ENCODE measurements at places on chromosomes 16 and 17.

GRCh38 chr16:89786474-89787364 lies 29.7 kb downstream of the FANCA start:
- no peak for DNase-seq

DNA sequence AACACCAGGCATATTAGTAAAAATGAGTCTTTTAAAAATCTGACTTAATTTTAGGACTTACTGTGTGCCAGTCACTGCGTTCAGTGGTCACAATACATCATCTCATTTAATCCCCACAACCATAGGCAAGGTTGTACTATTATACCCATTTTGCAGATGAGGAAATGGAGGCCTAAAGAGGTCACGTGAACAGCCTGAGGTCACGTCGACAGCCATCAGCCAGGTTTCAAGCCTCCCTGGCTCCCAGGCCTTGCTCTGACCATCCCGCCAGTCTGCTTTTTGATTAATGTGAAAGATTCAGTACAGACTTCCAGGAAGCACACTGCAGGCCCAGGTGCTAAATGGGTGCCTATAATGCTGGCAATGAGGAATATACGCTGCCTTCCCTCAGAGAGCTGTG lies 86.3 kb upstream of the TOX3 start:
- no peak for DNase-seq

DNA sequence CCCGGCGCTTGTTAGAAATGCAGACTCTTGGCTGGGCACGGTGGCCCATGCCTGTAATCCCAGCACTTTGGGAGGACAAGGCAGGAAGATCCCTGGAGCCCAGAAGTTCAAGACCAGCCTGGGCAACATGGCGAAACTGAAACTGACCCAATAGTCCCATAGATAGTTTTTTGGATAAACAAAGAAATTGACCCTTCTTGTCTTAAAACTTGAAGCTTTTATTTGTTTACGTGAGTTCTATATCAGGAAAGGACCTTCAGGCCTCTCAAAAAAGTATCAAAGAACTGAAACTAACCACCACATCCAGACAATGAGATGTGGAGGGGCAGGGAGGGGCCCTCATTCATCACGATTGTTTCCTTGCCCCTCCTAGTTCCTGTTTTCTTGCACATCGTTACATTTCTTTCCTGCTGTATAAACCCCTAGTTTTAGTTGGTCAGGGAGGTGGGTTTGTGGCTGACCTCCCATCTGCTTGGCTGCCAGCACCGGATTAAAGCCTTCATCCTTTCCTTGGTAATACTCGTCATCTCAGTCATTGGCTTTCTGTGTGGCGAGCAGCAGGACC lies 29.9 kb upstream of the PRM1 start:
- no peak for DNase-seq

GRCh38 chr17:60528828-60529227 lies 2.8 kb upstream of the APPBP2 start:
- DNase-seq, result no peak

- DNase-seq, result no peak
Measured at GRCh38 chr17:79779084-79779529, 1.2 kb downstream of the CBX2 start.

GRCh38 chr17:71765437-71765836 lies 355.4 kb upstream of the SOX9 start:
- no peak for DNase-seq

DNA sequence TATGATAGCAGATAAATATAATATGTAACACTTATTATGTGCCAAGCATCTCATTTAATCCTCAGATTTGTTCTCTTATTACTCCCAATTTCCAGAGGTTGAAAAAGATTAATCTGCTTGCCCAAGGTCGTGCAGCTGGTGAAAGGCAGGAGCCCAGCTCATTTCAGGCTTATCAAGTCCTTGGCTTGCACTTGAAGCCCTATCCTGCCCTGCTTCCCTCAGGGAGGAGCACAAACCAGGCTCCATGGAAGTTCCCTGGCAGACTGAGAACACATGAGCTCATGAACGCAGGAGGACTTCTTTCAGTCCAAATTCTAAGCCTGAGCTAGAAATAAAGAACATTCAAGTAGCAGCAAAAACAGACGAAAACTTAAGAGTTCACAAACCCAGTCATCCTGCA lies 74.8 kb downstream of the USP31 start:
- no peak for DNase-seq

DNA sequence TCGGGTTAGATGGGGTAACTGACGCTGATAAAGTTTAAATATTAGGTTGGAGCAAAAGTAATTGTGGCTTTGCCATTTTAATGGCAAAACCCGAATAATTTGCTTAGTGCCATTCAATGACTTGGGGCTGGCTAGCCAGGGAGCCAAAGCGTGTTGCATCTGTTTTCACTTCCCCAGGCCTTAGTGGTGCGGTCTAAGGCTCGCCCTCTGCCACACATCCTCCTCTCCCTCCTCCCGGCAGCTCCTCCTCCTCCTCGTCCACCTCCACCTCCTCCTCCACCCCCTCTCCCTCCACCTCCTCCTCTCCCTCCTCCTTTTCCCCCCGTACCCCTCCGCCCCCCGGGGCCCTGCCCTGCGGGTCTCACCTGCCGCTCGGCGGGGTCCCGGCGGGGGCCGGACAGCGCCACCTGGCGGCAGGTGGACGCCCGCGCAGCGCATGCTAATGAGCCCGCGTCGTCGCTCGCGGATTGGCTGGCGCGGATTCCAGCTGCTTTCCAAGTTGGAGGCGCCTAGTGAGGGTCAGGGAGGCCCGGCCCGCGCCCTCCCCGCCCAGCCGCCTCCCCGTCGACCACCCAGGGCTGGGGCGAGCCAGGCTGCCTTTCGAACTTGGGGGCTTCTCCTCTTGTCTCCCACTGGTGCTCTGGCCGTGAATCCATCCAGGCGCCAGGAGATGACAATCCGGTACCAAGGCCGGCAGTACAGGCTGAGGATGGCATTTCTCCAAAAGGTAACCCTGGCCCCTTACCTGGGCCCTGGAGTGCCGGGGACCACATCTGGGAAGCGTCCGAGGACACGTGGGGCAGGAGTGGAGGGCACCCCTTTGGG lies 36.6 kb upstream of the RGS9 start:
- DNase-seq, result peak; percentile 90

DNA sequence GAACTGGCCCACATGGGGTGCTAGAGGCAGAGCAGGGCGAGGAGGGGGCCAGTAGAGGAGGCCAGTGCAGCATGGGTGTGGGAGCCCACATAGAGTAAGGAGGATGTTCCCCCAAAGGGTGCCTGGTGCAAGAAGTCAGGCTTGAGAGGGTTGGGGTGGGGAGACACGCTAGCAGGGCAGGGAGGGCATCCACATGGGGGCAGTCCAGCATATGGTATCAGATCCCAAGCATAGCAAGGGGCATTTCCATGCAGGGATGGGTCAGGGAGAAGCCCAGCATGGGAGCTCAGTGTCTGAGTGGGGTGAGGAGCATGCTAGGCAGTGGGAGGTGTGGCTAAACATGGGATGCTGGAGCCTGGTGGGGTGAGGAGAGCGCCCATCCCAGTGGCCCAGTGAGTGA lies 213.7 kb downstream of the COPRS start:
- DNase-seq, result no peak

- peak; percentile 43 for DNase-seq
Measured at GRCh38 chr17:39920218-39921210, 2.1 kb upstream of the GSDMB start.

GRCh38 chr16:68287276-68288251 lies 23.2 kb downstream of the SLC7A6OS start:
- peak; percentile 57 for DNase-seq

DNA sequence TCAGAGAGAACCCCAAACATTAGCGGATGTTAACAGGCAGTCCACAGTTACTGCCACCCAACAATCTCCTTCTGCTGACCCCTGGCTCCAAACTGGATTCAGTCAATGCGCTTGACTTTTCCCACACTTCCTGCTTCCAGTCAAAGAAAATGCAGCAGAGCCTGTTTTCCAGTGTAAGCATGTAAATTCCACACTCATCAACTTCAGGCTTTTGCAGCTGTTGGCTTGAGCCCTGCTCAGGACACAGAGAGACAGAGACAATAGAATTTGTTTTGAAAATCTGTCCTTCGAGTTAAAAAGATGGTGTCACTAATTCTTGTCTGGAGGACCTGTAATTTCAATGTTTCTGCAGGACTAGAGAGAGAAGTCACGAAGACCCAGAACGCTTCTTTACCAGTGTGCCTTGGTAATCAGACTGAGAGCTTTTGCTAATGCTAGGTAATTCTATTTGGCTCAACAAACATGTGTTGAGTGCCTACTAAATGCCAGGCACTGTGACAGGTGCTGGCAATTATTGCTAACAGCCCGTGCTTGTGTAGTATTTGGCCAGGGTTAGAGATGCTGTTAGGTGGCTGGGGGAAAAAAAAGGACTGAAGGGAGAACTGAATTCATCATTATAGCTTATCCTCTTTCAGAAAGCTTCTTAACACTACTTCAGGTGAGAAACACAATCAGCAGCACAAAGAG lies 32.5 kb downstream of the HOXB1 start:
- no peak for DNase-seq

DNA sequence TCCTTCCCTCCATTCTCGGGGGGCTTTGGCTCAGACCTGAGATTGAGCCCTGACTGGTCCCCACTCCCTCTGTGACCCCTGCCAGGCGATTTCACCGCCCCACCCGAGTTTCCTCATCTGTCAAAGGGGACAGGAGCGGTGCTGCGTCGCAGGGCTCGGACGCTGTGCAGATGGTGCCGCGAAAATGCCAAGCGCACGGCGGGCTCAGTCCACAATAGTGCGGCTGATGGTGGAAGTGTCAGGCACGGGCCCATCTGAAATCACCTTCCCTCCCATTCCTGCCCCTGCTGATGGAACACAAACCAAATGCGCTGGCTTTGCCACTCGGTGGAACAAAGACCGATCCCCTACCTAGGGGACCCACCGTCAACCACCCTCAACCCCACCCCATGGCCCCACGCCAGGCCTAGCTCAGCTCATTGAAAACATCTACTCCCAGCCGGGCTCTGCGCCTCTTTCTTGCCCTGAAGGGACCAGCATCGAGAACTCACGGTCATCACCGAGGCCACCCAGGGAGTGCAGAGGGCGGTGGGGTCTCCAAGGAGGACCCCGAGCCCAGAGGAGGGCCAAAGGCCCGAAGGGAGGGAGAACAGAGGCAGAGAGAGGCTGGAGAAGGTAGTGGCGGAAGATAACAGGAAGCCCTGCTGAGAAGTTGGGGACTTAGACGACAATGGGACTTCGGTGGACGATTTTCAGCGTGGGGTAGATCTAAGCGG lies 1.4 kb downstream of the CARHSP1 start:
- peak; percentile 42 for DNase-seq

DNA sequence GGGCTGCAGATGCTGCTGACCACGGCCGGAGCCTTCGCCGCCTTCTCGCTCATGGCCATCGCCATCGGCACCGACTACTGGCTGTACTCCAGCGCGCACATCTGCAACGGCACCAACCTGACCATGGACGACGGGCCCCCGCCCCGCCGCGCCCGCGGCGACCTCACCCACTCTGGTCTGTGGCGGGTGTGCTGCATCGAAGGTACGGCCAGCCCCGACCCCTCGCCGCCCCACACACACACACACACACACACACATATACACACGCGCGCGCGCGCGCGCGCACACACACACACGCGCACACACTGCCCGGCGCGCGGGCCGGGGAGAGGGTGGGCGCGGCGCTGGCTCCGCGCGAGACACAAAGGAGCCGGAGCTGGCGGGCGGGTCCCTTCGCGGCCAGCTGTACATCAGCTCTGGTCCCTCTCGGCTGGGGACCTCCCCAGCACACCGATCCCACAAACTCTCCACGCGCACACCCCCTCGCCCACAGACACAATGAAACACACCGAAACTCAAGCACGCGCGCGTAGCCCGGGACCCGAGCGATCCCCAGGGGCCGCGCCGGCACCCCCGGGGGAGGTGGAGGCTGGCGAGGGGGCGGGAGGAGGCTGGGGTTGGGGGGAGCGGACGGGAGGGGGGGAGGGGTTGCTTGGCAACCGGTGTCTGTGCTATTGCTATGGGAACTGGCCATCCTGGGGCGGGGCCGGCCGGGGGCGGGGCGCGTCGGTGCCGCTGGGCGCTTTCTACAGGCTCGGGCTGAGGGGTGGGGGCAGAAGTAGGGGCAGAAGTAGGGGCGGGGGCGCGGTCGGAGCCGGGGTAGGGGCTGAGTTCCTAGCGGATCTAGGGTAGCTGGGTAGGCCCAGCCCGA lies 658 bp downstream of the CACNG4 start:
- DNase-seq, result no peak

GRCh38 chr17:4980644-4981216 lies 6.7 kb downstream of the CAMTA2 start:
- peak; percentile 70 for DNase-seq

- DNase-seq, result peak; percentile 22
Measured at GRCh38 chr16:77273-77806, 685 bp upstream of the MPG start.

- DNase-seq, result no peak
Measured at GRCh38 chr16:24805484-24805883, 40.3 kb upstream of the SLC5A11 start.

- DNase-seq, result no peak
Measured at GRCh38 chr17:77352441-77352840, 211.7 kb downstream of the SEC14L1 start.

DNA sequence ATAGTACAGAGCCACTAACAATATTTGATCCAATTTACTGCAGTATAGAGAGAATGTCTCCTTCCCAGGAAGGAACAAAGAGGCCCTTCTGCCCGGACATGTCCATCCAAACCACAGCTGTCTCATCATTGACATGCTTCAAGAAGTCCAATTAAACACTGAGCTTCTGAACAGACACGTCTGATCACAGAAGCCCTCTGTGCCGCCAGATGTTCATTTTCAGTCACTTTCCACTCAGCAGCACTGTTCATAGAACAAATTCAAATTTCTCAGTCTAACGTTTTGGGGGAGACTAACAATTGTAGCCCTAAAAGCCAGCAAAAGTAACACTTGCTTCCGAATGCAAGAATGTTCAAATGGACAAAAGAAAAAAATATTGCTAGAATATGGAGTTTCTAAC lies 15.3 kb downstream of the ZC3H7A start:
- no peak for DNase-seq

Measured in CD8-positive, alpha-beta T cell (primary cell).